Activated gamma-delta T cell (primary cell): ENCODE measurements at places on chromosomes 5 and 9.

DNA sequence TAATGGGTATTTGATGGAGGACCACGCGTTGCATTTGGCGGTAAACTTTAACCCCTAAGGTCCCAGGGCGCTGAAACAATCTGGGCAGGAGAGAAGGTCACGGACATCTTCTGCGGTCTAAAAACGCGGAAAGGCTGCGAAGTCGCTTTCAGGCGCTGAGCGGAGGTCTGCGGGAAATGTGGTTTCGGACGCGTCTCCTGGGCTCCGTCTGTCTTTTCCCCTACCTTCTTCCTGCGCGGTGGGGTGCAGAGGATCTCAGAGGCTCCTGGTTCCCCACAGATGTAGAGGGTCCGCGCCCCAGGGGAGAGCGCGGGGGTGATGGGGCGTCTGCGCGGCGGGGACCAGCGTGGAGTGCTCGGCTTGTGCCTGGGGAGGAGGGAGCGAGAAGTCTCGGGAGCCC lies 58.4 kb downstream of the ZNF510 start:
- no peak for DNase-seq

- no peak for DNase-seq
Measured at GRCh38 chr5:79585116-79585515, 27.1 kb upstream of the TENT2 start.

- no peak for DNase-seq
Measured at GRCh38 chr9:103397868-103398600, 402.9 kb downstream of the CYLC2 start.

GRCh38 chr9:19940811-19941535 lies 152.1 kb upstream of the SLC24A2 start:
- no peak for DNase-seq

GRCh38 chr5:77224672-77225355 lies 14.3 kb downstream of the PDE8B start:
- no peak for DNase-seq

DNA sequence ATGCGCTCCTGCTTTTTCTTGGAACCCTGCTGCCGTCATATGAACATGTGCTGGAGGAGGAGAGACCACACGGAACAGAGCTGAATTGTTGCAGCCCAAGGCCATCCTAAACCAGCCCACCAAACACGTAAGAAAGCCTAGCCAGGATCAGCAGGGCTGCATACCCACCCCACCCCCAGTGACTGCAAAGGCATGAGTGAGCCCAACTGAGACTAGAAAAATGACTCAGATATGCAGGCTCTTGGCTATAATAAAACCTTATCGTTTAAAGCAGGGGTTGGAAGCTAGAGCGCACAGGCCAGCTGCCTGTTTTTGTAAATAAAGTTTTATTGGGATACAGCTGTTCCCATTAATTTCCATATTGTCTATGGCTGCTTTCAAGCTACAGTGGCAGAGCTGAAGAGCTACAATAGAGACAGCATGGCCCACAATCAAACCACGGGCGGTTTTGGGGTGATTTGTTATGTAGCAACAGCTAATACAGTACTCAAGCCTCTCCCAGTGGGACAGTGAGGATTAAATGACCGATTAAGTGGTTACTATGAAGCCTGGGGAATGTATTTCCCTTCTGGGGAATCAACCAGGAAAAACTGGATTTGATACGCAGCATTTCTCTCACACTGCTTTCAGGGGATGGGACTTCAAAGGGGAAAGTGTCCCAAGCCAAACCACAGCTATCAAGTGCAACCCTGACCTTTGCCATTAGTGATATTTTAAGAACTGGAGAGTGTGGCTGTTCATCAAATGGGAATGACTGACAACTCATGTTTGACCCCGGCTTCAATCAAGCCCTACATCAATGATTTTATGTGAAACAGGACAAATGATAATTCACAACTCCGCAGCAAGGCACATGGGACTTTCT lies 6.3 kb downstream of the SHB start:
- DNase-seq: no peak

GRCh38 chr5:111731638-111732037 lies 25.4 kb downstream of the NREP start:
- peak; percentile 3 for DNase-seq

- DNase-seq: no peak
Measured at GRCh38 chr9:125816321-125816720, 69.1 kb downstream of the PBX3 start.

DNA sequence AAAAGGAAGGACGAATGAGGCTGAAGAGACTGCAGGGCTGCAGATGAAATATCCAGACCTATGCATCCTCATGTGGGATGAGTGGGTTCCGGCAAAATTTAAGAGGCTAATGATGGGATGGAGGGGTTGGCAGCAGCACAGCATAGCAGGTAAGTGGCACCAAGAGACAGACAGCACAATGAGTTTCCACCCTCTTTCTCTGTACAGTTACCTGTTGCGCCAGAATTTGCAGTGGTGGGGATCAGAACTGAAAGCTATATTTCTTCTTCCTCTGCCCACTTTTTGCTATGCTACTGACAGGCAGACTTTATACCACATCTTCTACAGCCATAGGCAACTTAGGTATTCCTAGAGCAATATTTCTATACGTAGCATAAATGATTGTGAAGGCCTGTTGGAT lies 227.0 kb downstream of the EPB41L4A start:
- DNase-seq: no peak

- no peak for DNase-seq
Measured at GRCh38 chr9:136187197-136187596, 17.7 kb downstream of the LHX3 start.

- no peak for DNase-seq
Measured at GRCh38 chr9:91131433-91131839, 230.3 kb downstream of the AUH start.

DNA sequence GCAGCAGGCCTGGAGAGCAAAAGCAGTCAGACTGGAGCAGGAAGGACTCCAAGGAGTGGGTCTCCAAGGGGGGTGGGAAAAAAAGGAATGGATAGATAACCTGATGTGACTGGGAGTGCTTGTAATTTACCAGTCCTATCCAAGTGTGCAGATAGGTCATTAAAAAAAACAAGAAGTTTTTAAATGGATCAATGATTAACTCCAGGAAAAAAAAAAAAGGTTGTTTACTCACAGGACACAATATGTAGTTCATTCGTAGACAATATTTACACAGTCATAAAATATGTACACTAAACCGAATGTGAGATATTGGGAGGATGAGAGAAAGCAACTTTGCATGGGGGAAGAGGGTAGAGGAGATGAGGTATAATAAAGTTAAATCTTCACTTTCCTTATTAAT lies 20.4 kb downstream of the ZBTB5 start:
- DNase-seq: no peak

DNA sequence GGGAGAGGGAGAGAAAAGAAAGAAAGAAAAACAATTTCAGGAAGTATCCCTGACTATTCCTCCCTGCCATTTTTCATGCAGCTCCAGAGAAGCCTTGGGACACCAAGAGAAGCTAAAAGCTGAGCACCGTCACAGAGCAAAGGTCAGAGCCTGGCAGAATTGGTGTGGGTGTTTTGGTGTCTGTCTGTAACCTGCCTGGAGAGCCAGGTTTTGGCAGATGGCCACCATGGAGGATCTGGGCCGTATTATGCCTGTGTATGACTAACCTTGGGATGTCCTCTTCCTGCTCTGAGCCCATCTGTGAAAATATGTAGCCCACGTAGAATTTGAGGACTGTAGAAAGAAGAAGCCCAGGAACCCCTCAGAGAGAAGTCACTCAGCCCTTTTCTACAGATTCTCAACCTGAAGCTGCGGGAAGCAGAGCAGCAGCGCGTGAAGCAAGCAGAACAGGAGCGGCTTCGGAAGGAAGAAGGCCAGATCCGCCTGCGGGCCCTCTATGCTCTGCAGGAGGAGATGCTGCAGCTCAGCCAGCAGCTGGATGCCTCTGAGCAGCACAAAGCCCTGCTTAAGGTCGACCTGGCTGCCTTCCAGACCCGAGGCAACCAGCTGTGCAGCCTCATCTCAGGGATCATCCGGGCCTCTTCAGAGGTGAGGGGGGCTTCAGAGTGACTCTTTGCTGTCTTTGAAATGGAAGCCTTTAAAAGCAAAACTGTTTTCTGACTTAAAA lies 18.8 kb downstream of the GLE1 start:
- DNase-seq: no peak

- no peak for DNase-seq
Measured at GRCh38 chr5:131541762-131542161, 93.3 kb downstream of the RAPGEF6 start.

DNA sequence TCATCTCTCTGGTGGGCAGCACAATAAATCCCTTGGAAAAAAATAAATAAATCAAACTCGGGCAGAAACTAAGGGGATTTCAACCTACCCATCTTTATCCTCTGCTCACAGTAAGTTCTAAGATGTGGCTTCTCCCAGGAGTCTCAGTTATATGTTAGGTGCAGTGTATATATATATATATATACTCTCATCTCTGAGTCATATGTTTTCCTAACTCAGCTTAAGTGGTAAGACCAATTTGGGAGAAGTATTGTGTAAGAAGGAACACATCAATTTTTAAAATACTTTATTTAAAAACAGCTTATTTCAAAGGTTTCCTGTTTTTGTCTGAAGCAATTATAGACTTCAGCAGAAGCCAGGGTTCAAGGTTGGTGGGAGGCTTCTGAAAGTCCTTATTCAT lies 20.3 kb upstream of the OSMR start:
- DNase-seq: no peak

GRCh38 chr9:95742821-95743220 lies 132.7 kb upstream of the ERCC6L2 start:
- no peak for DNase-seq
